Skin of body (tissue), 3 donors: ENCODE measurements at places on chromosomes 11 and 22.

DNA sequence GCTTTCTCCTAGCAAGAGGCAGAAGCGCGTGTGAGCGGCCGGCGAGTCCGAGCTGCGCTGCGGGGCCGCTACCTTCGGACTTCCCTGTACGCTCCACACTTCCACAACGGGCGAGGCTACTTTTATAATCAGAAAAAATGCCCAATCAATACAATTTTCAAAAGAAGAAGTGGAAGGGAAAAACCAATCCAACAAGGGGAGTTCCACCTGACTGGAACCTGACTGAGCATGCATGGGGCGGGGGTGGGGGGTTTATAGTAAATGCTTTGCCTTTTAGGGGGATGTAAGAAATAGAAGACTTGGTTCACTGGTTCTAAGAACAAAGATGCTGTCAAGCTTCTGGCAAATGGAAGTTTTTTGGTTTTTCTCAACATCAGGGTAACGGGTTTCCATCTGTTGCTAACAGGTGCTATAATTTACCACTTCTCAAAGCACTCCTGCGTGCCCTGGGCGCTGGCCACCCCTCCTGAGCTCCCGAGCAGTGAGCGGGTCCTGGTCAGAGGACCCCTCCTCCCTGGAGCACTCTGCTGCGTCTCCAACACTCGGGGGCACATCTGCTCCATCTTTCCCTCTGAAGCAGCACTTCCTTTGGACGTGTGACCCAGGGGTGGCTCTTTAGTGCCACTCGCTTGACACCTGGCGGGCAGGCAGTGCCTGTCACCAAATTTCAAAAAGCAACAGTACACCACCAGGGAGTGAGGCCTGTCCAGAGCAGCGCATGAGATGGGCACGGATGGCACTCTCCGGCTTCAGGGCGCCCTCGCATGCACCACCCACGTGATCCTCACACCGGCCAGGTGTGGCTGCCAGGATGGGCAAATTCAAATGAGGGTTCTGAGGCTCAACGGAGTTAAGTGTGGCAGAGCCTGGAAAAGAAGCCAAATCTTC lies 21.6 kb upstream of the BID start:
- no peak for DNase-seq

GRCh38 chr11:133917921-133918607 lies 38.7 kb downstream of the IGSF9B start:
- DNase-seq, result no peak

DNA sequence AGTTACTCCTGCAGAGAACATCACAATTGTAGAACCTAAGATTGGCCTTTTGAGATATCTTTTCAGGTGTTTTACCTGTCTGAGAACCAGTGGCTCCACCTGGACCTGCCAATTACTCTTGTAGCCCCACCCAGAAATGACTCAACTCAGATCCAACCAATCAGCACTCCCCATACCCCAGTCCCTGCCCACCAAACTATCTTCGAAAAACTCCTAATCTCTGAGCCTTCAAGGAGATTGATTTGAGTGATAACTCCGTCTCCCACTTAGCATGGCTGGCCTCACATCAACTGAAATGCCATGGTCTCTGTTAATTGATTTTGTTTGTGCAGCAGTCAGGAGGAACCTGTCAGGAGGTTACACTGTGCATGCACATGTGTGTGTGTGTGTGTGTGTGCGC lies 103.6 kb downstream of the MTNR1B start:
- DNase-seq, result no peak

- no peak for DNase-seq
These were observed 1.5 kb downstream of the ATG13 start for GRCh38 chr11:46618837-46619236.

DNA sequence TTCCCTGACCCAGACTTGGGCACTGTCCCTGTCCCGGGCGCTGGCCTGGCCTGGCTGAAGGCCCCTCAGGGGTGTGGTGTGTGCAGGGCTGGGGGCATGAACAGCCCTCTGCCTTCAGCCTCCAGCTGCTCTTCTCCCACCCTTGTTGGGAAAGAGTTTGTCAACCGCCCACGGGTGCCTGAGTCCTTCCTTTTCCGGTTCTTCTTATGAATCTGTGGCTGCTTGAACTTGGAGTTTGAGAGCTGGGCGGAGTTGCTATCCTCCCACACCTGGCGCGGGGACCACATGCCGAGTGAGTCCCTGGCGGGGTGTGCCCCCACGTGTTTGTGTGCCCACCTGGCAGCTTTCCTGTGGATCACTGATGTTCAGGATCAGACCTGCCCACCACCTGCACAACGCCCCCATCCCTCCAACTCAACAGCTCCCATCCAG lies 13.4 kb downstream of the NFAM1 start:
- no peak for DNase-seq

- DNase-seq, result no peak
These were observed 52.5 kb downstream of the TRIM44 start for GRCh38 chr11:35714882-35715627.

DNA sequence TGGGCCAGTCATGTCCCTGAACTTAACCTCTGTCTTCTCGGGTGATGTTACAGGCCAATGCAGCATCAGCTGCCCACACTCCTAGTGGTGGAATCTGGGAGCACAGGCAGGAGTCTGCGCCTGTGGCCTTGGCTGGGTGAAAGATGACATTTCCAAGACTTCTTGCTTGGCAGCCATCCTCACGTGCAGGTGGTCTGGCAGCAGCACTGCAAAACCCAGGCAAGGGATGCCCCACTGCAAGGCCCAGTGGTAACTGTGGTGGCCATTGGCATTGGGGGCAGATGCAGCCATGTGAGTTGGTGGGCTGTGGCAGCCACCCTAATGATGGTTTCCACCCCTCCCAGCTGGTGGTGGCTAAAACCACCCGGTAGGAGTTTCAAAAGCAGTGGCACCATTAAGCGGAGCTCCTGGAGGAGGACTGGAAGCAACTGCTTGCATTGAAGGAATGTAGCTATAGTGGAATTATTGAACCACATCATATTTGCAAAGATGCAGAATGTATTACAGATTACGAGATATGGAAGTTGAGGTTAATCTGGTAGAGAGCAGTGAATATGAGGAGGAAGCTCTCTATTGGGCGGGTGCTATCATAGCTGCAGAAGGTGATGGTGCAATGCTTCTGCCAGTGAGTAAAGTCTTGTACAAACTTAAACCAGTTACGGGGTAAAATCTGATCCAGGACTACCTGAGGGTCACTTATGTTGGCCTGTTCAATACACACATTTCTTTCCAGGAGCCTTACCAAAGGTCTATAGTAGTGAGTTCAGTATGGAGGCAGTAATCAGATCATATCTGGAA lies 120.7 kb upstream of the TOP3B start:
- DNase-seq, result no peak

- no peak for DNase-seq
These were observed 1075.0 kb downstream of the BRD1 start for GRCh38 chr22:48752451-48753380.

- DNase-seq, result no peak
These were observed 5.0 kb downstream of the MIF start for GRCh38 chr22:23899042-23899745.

DNA sequence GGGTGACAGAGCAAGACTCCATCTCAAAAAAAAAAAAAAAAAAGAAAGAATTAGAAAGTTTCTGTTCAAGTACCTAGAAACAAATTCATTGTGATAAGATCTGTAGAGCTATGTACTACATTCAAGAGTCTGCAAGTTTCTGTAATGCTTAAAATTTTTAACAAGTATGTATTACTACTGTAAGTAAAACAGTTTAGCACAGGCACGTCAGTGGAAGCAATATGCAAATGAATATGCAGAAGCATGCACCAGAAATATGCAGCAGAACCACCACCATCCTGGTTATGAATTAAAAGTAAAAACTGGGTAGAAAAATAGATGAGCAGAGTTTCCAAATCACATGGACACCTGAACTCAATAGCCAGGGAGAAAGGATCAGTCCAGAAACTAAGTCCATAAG lies 19.3 kb downstream of the SBF2 start:
- DNase-seq, result no peak

- no peak for DNase-seq
These were observed 33.6 kb downstream of the MAFF start for GRCh38 chr22:38235240-38235850.

- no peak for DNase-seq
These were observed at the start of gene LIF for GRCh38 chr22:30245985-30246813. Gene LIF (minus strand): TSS chr22:30246759. CDS start chr22:30246695, 64 bp downstream.

GRCh38 chr22:48405741-48406140 lies 1421.9 kb downstream of the BRD1 start:
- no peak for DNase-seq

DNA sequence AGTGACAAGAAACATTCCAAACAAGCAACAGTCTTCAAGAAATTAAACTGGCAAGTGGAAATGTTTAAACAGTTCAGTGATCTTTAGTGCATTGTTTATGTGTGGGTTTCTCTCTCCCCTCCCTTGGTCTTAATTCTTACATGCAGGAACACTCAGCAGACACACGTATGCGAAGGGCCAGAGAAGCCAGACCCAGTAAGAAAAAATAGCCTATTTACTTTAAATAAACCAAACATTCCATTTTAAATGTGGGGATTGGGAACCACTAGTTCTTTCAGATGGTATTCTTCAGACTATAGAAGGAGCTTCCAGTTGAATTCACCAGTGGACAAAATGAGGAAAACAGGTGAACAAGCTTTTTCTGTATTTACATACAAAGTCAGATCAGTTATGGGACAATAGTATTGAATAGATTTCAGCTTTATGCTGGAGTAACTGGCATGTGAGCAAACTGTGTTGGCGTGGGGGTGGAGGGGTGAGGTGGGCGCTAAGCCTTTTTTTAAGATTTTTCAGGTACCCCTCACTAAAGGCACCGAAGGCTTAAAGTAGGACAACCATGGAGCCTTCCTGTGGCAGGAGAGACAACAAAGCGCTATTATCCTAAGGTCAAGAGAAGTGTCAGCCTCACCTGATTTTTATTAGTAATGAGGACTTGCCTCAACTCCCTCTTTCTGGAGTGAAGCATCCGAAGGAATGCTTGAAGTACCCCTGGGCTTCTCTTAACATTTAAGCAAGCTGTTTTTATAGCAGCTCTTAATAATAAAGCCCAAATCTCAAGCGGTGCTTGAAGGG lies 6.0 kb downstream of the MALAT1 start:
- peak; percentile 49 for DNase-seq

- DNase-seq, result no peak
These were observed 9.9 kb upstream of the RASD2 start for GRCh38 chr22:35530700-35531099.

GRCh38 chr22:46486996-46487717 lies 50.3 kb downstream of the CELSR1 start:
- DNase-seq, result no peak

DNA sequence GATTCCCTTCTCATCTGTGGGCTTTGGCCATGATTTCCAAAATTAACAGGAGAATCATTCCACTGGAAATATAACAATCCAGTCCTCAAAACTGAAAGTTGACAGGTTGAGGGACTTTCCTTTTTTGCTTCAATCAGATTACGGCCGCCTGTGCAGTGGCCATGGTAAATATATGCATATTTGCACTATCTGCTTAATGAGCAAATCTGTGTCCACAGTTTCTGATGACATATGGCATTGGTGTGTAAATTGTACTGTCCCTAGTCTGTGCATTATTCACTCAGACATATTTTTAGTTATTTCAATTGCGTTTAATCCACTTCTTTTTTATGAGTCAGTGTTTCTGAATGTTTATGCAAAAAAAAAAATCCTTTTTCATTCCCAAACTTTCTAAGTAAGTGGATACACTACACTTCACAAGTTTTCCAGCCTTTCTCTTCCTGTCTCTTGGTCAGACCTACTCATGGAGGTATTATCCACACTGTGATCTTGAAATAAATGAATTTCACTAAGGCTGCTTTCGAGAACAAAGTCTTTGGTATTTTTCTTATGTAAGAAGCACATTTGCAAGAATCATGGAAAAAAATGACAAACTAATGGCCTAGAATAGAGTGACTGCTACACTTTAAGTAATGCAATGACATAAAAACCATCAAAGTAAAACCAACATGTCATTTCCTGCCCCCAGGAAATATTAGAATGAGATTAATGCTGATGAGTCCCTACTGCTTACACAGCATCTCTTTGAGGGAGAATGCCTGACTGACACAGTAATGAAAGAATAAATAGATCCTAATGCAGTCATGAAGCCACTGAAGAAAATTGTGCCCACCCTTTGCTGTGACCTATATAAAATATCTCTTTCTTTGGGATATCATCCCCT lies 76.4 kb upstream of the MTNR1B start:
- DNase-seq, result no peak

DNA sequence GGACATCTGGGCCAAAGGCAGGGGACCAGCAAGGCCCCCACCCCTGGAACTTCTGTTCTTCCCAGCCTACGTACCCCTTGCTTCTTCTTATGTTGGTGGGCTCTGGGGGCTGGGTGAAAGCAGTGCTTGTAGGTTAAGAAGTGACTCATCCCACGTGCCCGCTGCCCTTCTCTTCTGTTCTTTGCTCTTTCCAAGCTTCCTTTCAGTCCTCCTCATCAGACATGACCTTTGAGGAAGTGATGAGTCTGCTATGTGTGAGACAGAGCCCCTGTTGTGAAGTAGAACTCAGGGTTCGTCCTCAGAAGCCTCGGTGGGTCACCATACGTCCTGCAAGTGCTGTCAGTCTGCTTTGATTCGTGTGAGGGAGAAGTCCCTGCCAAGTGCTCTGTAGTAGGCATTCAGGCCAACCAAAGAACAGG lies 12.7 kb downstream of the MED15 start:
- DNase-seq, result no peak

GRCh38 chr22:23682077-23682476 lies 8.7 kb upstream of the RGL4 start:
- no peak for DNase-seq

DNA sequence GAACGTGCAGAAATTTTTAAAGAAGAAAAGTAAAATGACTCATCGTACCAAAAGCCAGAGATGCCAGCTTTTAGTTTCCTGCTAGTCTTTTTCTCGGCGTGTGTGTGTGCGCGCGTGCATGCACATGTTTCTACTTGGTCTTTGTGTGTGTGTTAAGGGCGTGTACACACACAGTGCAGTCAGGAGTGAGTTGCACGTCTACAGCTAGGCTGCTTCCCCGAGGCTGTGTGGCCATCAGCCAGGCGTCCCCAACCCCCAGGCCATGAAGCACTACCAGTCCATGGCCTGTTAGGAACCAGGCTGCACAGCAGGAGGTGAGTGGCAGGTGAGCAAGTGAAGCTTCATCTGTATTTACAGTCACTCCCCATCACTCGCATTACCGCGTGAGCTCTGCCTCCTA lies 36.4 kb downstream of the KCNQ1 start:
- no peak for DNase-seq
